ENCODE measurements at places on chromosomes 2 and 18.

DNA sequence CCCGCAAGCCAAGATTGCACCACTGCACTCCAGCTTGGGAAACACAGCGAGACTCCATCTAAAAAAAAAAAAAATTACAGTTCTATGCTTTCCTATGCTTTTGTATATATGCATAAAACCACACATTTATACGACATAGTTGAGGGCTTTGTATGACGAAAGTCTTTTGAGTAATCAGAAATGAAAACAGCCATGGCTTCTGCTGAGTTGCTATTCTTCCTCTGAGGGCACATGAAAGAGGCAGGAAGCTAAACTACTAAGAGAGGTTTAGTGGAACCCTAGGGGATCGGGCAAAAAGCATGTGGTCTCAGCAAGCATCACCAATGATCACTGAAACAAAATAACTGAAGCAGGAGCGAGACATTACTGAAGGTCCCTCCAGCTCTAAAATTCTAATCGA, 99.6 kb downstream of the ZAP70 start:
- DNase-seq = no peak

- no peak for DNase-seq
These were observed 21.6 kb downstream of the EPAS1 start for GRCh38 chr2:46318579-46319460.

DNA sequence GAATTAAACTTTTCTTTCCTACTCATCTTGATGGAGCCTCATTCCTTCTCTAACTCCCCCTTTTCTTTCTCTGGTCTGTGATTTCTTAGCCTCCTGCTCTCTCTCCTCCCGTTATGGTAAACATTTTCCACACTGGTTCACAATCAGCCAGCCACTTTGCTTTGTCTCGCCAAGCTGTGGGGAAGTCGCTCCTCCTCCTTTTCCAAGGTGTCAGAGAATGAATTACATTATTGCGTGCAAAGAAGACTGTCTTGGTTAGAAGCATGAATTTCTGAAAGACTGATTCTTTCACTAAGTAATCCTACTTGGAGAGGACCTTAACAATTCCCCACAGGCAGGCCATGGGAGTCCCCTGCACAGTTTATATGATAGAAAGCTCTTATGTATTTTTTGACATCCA, 46.1 kb downstream of the RASGRP3 start:
- DNase-seq = no peak

DNA sequence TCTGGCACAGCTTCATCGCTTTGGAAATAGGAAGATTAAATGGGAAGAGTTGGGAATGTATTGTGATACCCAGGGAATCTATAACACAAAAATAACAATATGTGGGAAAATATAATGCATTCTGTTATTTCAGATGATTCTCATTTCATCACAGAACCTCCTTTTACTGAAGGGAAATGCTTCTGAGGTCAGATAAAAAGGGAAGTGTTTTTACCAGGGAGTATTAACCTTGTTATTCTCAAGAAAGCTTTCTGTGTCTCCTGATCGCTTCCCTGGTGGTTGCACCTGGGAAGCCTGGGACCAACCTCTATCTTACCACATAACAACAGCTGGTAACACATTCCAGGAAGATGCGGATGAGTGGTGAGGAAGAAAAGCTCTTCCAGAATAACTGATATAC, 47.2 kb downstream of the SCG2 start:
- DNase-seq = no peak

GRCh38 chr18:69844656-69845055, 103.0 kb downstream of the CD226 start:
- DNase-seq = no peak

- no peak for DNase-seq
These were observed 90.4 kb downstream of the NUP35 start for GRCh38 chr2:183214680-183215079.

All from GM06990 (cell line).